Fibroblast of skin of scalp (primary cell): ENCODE measurements at places on chromosomes 13 and 19.
A peak's percentile ranks its signal among the peaks of the same experiment; 100 is the strongest.

- DNase-seq = no peak
Measured at GRCh38 chr19:30371960-30372824, at the start of gene ZNF536. ZNF536 (plus strand) TSS chr19:30372384; CDS start chr19:30443563, 71,179 bp downstream.

DNA sequence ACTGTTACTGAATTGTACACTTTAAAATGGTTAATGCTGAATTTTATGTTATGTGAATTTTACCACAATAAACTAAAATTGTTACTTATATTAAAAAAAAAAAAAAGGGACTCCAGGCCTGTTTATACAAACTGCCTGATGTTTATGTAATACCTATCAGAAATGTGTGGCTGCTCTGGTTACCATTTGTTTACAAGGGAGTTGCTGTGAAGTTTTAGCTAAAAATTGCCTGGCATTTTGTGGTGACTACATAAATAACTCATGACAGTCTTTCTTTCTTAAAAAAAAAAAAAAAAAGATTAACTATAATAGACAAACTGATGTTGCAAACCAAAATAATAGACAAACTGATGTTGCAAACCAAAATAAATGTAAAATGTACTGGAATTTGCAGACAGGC lies 71.8 kb downstream of the CDADC1 start:
- DNase-seq = peak; percentile 33

GRCh38 chr13:27593267-27593666 lies 27.1 kb downstream of the LNX2 start:
- no peak for DNase-seq

DNA sequence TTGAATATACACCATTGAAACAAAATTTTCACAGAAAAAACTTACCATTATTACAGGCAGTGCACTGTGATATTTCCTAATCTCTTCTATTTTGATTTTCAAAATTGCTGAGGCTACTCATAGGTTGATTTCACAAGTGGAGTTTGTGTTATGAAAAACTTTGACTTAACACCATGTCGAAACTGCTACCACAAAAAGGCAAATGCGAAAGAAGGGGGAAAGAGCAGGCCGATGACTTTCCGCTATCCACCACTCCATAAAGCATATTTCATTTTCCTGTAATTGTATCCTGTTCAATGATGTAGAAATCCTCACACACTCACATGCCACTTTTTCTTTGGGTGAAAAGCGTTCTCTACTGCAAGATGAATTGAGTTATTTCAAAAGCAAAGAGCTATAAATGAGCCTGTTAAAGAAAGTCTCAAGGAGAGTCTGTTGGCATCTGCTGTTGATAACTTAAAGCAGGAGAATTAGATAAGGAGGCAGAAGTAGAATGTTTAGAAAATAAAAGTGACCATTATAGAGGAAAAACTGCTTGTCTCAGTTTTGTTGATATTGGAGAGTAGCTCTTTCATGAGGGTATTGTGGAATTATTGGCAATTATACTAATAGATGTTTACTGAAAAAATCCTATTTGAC lies 18.8 kb downstream of the KL start:
- no peak for DNase-seq

DNA sequence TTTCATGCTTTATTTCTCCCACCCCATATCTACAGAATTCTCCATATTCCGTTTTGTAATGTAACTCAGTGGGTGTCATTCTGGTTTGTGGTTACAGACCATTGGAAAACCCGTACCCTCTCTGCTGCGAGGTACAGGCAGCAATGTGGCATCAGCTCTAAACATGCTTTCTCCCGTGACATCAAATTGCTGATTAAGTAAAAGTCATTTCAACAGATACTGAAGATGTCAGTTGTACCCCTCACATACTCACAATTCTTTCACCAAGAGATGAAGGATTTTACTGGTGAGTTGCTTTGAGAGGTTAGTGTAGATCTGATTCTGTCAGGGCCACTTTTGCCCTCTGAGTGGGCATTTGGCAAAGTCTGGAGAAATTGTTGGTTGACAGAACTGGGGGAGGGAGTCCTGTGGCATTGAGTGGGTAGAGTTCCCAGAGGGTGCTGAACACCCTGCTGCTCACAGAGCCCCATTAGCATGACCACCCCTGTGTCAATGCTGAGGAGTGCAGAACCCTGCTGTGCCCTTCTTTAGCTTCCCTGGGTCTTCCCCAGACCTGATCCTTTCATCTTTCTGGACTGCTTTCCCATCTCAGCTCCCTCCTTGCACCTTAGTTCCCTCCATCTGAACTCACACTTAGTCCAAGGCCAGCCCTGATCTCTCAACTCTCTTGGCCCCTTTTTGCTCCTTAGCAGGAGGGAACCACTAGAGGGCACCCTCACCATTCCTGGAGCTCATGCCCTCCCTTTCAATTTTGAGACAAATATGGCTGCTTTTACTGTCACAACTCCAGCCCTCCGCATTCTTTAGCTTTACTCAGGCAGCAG lies 39.9 kb upstream of the CEACAM8 start:
- peak; percentile 34 for DNase-seq

DNA sequence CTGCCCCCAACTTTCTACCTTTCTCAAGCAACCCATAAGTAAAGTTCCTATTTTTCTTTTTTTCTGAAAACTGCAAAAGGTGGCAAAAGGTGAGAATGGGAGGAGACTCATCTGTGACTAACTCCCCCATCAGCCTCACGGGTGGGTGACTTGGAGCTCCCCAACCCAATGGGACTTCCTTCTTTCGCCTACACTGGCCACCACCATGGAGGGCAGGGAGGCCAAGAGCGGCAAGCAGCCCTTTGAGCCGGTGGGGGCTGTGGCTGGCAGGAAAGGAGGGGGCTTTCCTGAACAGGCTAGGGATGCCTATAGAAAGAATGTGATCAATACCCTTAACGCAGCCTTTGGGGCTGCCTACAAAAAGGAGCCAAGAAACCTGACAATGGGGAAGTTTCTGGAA lies 16.5 kb downstream of the IRS2 start:
- no peak for DNase-seq

DNA sequence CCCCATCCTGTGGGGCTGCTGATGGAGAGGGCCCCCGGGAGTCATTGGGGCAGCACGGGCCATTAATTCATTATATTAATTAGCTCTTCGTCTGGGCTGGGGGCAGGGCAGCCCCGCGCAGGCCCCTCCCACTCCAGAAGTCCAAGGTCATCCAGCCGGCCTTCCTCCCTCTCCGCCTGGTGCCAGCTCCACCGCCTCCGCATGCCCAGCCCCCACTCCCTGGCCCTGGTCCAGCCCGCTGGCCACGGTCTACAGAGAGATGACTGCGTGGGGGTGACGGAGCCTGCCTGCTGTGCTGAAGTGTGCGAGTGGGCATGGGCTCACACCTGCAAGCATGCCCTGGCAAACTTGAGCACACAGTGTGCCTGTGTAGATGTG lies 8.8 kb downstream of the IGLON5 start:
- DNase-seq = no peak

DNA sequence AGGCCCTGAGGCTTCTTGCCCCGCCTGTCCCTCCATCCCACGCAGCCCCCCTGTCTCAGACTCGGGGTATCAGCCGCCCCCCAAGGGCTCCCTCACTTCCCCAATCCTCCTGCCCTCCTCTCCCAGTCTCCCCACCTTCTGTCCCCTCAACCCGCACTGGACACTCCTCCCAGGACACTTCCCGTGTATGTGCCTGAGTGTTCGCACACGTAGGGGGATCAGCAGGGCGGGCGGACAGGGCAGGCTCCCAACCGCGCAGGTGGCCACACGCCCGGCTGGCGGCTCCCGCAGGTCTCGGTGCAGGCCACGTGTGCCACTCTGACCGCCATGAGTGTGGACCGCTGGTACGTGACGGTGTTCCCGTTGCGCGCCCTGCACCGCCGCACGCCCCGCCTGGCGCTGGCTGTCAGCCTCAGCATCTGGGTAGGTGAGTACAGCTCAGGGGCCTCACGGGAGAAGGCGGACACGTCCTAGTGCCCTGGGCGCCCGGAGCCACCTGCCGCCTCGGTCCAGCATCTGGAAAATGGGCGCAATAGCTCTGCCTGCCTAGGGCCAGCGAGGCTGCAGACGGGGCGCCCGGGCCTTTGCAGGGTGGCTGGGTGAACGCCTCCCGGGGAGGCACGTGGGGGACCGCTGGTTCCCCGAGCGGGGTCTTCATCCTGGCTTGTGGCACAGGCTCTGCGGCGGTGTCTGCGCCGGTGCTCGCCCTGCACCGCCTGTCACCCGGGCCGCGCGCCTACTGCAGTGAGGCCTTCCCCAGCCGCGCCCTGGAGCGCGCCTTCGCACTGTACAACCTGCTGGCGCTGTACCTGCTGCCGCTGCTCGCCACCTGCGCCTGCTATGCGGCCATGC lies 2.3 kb downstream of the KISS1R start:
- no peak for DNase-seq

DNA sequence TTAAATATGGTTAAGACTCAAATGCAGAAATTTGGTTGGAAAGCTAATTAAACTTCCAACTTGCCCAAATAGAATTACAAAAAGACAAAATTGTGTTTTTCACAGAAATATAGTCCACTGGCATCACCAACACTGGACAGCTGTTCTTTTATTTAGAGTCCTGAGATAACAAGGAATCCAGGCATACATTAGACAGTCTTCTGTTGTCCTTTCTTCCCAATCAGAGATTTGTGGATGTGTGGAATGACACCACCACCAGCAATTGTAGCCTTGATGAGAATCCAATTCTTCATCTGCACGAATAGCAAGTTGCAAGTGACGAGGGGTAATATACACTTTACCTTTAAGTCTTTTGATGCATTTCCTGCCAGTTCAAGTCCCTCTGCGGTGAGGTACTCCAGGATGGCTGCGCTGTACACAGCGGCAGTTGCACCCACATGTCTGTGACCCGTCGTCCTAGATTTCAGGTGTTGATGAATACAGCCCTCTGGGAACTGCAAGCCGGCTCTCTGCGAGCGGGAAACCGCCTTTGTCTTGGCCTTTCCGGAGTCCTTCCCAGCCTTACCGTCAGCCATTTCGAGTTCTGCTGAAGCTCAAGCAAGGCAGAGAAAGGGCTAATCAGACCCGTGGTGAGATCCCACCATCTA lies 14.7 kb downstream of the UBAC2 start:
- DNase-seq = no peak

DNA sequence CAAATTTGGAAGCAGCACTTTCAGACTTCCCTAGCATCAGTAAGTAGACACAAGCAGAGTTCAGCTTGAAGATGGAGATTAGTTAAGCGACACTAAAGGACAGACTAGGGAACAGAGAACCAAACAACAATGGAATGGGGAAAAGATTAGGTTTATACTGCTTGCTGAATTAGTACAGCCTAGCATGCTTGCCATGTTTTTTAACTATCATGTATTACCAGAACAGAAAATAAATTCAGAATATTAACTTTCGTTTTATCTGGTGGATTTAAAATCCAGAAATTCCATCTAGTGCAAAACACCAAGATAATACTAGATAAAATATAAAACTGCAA lies 451.5 kb upstream of the SLC10A2 start:
- DNase-seq = no peak

- peak; percentile 35 for DNase-seq
Measured at GRCh38 chr19:12293777-12294248, 870 bp downstream of the ZNF44 start.
